CD8-positive, alpha-beta memory T cell (primary cell): ENCODE measurements at places on chromosomes 2 and 18. TPM values are rescaled to one million over a fixed set of nuclear protein-coding genes. Genes with fewer than 3 reads are reported as not detected.

DNA sequence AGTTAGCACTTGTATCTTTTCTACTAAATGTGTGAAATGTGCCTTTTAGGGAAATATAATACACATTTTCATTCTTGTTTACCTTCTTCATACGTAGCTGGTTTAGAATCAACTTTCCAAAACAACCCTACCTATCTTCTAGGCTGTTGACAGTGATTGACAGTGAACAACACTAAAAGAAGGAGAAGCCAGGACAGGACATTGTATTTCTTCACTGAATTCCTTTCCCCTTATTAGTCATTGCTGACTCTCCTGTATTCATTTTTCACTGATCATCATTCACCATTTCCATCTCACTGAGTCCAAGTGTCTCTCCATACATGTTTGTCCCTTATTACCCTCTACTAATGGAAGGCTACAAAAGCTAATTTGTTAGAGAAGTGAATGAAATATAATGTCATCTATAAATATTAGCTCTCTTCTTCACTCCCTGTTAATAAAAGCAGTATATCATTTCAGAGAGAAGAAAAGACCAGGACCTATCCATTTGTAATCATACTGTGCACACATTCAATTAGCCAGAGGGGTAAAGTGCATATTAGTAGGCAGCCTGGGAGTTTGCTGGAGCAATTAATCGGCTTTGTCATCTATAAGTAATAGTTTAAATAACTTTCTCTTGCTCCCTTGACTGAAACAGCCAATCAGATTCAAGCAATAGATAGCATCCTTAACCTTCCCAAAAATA, 192.5 kb upstream of the FOSL2 start:
- no peak for DNase-seq

- DNase-seq: no peak
Observed at GRCh38 chr18:7064346-7064745, 53.3 kb downstream of the LAMA1 start.

DNA sequence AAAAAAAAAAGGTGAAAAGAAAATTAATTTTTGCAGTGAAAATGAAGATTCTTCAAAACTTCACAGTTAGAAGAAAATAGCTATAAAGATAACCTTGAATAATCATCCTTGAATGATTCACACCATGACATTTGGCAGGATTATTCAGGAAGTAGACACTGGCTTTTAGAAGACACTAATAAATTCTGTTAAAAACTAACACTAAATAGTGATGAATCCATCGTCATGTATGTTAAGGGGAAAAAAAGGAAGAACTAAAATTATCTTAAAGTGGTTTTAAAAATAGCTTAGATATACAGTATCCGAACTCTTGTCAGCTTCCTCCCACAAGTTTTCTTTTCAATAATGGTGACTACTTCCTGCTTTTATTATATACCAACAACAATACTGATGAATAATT, 10.2 kb downstream of the USP37 start:
- no peak for DNase-seq

The TMEM247 gene
- total RNA-seq: not detected

GRCh38 chr2:85812094-85812735, 58.4 kb downstream of the ATOH8 start:
- DNase-seq: no peak

- DNase-seq: no peak
Observed at GRCh38 chr2:98155716-98156115, 68.7 kb downstream of the VWA3B start.

The CLEC4F gene
- not detected for total RNA-seq

DNA sequence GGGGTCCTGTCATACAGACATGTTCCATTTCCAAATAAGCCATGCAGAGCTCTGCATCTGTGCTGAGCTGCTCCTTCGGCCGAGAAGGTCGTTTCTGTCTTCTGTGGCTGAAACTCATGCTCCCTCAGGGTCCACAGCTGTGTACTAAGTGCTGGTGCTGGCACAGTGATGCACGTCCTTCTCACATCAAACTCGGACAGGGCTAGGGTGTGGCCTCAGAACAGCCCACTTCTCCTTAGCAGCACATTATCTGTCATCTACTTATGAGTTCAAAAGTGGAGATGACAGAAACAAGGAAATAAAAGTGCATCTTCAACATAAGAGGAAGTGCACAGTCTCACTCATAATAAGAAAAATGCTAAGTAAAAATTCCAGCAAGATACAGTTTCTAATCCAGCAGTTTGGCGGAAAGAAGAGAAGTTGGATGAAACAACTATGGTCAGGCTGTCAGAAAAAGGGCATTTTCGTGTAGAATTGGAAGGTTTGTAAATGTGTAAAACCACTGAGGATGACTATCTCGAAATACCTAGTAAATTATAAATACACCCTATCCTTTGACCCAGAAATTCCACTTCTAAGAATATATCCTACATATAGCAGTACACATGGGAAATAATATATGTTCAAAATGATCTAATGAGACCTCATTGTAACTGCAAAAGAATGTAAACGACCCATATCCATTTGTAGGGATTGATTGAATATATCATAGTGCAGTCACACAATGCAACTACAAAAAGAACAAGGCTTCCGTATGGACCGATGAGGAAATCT, 53.7 kb upstream of the APCDD1 start:
- DNase-seq: no peak

The SERPINB11 gene
- not detected for total RNA-seq

DNA sequence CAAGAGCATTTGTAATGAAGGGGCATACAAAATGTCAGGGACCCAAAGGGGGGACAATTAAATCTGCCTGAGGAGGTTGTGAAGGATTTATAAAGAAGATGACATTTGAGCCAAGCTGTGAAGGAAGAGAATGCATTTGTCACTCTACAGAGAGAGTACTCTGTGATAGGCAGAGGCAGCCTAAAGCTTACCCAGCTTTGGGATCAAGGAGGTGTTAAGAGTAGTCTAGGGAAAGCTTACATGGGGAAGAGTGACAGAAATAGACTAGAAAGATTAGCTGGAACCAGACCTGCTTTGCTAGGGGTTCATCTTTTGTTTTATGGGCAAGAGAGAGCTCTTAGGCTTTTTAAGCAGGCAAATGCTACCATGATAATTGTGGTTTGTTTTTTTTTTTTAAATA, 169.1 kb upstream of the CYP26B1 start:
- DNase-seq: no peak

DNA sequence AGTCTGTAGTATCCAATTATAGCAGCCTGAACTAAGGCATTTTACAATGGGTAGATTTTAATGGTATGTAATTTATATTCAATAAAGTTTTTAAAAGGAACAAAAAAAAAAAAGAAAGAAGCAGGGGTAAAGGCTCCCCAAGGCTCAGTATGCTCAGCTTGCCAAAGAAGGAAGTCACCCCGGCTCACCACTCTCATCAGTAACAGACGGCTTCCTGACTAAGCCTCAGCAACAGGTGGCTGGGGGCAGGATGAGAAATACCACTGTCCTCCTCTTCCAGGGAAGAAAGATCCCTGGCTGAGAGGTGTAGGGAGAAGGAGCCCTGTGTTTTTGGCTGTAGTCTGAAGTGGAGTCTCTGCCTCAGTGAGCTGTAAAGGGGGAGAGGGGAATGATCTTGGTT, 121.2 kb downstream of the ARHGEF4 start:
- no peak for DNase-seq

DNA sequence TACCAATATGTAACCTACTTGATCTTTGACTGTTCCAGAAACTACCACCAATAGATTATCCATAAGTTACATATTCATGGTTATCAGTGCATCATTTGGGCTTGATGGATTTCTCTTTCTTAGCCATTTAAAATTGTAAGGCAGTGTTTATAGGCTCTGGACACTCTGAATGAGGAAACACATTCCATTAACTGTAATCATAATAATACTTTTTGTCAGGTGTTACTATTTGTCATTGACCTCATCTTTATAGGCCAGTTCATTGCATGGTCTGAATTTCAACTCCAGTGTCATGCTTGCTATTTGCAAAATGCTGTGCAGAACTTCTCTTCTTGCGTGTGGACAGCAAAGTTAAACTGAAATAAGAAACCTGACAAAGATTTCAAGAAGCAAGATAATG, 1340.2 kb upstream of the ZEB2 start:
- DNase-seq: no peak

DNA sequence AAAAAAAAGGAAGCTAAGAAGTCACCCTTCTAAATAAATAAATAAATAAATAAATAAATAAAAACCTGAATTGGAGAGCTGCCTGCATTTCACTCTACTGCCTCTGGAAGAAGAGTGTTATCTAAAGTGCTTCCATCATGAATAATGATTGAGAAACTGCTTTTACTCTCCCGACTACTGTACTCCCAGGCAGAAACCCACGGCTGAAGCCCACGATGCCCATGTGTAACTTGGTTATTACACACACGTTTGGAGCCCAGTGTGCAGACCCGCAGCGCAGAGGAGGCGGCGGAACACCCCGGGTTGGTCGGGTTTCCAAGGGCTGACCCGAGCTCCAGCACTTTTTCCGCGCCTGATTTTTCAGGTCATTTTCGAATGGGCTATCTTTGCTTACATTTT, 697 bp upstream of the SPATS2L start:
- DNase-seq: no peak

DNA sequence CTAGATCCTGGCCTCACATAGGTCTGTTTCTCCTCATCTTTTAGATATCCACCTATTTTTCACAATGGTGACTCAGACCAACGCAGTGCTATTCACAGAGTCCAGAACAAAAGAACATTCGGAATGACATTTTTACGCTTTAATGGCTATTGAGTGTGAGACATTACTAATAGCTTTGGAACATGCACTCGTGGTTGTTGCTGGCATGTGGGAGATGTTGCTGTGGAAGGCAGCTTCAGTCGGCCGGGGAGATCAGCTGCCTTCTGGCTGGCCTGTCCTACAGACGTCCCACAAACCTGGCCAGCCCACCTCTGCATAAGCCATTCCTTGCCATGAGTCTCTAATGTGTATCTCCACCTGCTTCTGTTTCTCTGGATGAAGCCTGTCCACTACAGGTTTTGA, 3.4 kb downstream of the MBP start:
- DNase-seq: no peak

The ANO7 gene
- total RNA-seq: 0.86 TPM

- no peak for DNase-seq
Observed at GRCh38 chr2:228657807-228658402, 476.4 kb upstream of the SPHKAP start.

- no peak for DNase-seq
Observed at GRCh38 chr2:169106563-169107545, 37.5 kb downstream of the DHRS9 start.

DNA sequence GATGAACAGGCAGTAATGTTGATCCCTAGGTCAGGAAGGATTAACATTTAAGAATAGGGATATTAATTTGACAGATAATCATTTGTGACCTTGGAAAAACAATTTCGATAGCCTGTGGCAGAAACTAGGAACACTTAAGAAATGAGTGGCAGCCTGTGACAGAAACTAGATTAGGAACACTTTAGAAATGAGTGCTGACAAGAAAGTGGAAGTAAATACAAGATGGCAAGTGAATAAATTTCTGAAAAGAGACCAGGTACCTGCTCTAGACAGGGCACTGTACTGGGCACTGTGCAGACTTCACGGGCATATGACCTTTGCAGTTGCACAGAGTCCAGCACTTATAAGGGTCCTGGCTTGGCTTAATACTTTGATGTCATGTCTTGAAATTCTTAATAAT, 5.5 kb upstream of the HNRNPA3 start:
- DNase-seq: no peak

DNA sequence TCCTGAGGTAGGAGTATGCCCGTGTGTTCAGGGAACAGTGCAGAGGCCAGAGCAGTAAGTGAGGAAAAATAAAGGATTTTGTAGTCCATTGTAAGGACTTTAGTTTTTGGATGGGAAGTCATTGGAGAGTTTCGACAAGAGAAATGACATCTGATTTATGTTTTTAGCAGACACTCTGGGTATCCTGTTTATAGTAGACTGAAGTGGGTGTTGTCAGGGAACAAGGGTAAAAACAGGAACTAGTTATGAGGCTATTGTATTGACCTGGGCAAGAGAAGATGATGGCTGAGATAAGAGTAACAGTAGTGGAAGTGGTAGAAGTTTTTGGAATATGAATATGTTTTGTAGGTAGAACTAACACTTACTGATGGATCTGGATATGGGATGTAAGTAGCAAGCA, 59.8 kb downstream of the GTF2A1L start:
- no peak for DNase-seq
